Cerebellar nuclear complex (tissue), 1 donor: ENCODE measurements at places on chromosomes 2 and 18.

DNA sequence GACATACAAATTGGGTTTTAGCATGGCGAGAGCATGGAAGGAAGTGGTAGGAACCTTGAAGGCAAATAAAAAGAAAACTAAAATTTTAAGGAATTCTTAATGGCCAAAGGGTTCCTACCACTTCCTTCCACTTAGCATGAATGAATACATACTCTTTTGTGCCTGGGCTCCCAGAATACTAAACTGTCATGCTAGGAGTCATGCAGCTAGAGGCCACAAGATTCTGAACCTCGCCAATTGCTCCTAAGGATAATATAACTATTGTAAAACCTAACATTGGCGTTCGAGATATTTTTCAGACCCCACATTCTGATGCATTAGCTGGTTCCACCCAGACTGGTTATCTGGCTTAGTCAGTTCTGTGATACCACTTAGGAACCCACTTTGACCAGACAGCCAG is 38.6 kb upstream of the ARHGAP25 start:
- no peak for DNase-seq

DNA sequence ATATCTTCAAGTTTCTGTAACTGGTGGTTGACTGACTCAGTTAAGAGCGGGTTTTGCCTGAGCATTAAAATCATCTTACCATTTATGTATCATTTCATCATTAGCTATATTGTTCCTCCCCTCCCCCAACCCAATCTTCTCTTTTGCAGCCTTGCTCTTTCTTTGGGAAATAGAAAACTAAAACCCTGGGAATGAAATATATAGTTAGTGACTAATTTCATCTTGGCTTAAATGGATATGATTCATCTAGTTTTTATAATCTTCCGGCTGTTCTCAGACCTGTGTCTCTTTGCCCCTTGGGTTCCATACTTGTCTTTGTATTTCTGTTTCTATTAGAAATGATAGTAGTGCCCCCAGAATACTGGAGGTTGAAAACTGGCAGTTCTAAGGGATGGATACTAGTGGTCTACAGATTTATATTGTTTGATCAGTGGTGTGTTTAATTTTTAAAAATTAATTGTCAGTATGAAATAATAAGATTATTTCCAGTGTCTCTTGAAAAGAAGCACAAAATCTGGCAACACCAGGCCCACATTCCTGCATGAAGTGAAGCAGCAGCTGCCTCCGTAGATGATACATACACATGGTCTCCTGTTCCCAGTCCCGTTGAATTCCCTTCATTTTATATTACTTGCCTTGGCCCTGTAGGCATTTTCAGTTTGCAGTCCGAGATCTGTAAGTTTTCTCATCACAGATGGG is 44.5 kb downstream of the PHLPP1 start:
- DNase-seq, result no peak

- no peak for DNase-seq
These were observed 2.0 kb downstream of the IHH start for GRCh38 chr2:219058541-219059374.

DNA sequence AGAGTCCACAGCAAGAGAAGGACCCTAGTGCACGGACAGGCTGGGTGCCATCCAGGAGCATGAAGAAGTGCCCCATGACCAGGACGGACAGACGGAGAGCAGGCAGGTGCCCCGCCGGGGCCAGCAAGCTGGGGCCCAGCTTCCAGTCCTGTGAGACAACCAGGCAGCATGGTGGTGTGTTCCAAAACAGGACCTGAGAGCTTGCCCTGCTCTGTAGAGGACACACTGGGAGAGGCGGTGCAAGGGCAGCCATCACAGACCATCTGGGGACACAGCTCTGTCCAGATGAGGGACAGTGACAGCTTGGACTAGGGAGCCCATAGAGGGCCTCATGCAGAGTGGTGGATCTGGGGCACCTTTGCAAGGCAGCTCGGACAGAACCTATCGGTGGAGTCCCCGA is 279.8 kb downstream of the EIPR1 start:
- DNase-seq, result no peak

DNA sequence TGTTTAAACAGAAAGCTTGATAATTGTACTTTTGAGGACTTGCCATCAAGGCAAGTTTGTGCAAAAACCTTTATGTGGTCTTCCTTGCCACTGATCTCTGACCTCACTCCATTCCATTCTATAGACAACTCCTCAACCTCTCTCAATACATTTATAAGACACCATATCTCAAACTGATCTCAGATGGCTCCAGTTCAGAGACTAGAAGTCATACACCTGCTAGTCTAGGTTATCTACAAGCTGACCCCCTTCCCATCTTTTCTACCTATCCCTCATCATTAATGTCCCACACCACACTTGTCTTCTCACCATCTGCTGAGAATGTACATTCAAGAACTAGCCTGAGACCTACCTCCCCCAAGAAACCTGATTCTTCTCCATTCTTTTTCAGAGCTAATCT is 113.1 kb downstream of the METTL8 start:
- no peak for DNase-seq
